Activated CD8-positive, alpha-beta memory T cell treated with anti-CD3 and anti-CD28 coated beads for 4 hours (primary cell): ENCODE measurements at places on chromosomes 1 and 21.

- no peak for DNase-seq
These were observed 8.3 kb upstream of the RUNX1 start for GRCh38 chr21:35057428-35057827.

- DNase-seq = no peak
These were observed 27.3 kb downstream of the GPR157 start for GRCh38 chr1:9101510-9102146.

- no peak for DNase-seq
These were observed 40.3 kb downstream of the MORN1 start for GRCh38 chr1:2350911-2351655.

- DNase-seq = no peak
These were observed 68.3 kb upstream of the KCND3 start for GRCh38 chr1:112057736-112058135.

DNA sequence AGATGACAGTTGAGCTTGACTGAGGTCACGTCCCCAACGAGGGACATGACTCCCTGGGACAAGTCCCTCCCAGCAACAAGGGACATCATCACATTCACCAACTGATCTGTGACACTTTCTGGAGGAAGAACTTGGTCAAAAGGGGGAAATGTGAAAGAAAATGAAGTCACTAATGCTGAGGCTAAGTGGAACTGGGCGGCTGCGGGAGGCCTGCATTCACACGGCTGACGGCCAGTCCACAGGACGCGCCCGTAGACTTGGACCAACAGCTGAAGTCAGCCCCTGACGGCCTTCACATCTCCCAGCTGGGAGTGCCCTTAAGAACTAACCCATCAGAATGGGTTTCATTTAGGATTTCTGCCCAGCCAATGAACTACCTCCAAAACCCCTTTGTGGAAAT, 26.6 kb downstream of the POFUT2 start:
- no peak for DNase-seq

GRCh38 chr1:191969290-191969689, 189.0 kb upstream of the RGS18 start:
- DNase-seq = no peak

DNA sequence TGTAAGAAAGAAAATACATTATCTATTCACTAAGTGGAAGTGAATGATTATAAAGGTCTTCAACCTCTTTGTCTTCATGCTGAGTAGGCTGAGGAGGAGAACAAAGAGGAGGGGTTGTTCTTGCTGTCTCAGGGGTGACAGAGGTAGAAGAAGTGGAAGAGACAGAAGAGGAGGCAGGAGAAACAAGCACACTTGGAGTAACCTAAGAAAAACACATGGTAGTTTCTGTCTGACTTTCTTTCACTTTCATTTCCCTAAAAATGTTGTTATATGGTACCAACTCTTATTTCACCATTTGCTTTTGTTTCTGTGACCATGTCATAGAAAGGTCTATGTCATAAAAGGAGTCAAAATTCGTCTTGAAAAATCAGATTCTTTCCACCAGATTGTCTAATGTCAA, 696.6 kb upstream of the BRINP3 start:
- no peak for DNase-seq

- no peak for DNase-seq
These were observed 149.3 kb downstream of the BRINP3 start for GRCh38 chr1:190328361-190328760.

DNA sequence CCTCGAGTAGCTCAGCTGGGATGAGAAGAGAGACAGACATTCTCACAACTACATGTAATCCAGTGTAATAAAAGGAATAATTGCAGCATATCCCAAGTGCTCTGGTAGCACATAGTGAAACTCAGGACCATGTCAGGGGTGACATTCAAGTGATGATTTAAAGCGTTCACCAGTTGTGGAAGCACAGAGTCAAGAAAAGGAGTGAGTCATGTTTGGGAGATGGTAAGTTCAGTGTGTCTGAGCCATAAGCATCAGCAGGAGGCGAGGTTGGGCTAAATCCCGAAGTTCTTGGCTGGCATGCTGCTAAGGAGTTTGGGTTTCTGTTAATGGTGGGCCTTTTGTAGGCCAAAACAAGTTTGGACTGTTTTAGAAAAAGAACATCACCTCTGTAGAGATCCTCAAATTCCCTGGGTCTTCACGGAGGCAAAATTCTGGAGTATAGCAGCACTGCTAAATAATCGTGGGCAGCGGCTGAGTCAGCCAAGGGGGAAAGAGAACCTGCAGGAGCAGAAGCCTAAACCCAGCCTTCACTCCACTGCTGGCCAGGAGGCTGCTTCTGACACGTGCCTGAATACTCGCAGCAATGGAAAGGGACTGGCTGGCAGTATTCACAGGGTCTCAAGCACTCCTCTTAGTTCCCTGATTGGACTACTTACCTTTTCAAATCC, 7.2 kb upstream of the NHLH1 start:
- DNase-seq = no peak

DNA sequence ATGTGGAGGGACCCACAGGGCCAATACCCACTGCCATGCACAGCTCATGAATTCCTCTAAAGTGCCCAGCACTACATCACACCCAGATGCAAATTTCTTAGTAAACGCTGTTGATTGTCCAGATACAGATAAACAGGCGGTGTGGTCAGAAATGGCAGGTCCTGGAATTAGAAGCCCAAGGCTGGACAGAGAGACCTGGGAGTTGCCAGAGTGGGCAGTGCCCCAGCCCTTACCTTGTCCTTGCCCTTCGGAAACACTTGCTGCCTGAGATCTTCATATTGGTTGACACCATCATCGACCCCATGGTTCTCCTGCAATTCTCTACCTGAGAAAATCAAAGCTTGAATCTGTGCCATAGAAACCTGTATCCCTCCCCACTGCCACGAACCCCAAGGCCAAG, 149.3 kb upstream of the ETV3 start:
- DNase-seq = no peak

DNA sequence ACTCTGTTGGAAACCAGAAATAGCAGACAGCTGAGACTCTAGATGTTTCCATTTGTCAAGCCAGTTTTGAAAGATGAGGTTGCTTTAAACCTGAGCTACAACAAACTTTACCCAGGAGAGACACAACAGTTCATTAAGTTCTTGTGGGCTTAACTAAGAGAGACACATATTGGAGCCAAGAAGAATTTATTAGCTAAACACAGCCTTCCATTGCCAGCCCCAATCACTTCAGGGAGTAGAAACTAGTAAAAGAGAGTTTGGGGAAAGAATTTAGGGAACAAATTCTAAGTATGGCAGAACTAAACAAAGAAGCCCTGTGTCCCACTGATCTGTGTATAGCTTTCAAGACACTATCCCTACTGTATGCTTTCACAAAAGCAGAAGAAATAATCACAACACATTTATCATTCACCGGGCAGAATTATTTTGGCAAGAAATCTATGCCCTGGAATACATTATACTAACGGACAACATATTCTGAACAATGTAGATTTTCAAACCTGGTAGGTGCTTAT, 87.3 kb upstream of the KAZN start:
- DNase-seq = no peak

- no peak for DNase-seq
These were observed 31.4 kb downstream of the POFUT2 start for GRCh38 chr21:45256021-45256911.

- DNase-seq = no peak
These were observed 1.7 kb downstream of the S100A2 start for GRCh38 chr1:153563991-153564390.

DNA sequence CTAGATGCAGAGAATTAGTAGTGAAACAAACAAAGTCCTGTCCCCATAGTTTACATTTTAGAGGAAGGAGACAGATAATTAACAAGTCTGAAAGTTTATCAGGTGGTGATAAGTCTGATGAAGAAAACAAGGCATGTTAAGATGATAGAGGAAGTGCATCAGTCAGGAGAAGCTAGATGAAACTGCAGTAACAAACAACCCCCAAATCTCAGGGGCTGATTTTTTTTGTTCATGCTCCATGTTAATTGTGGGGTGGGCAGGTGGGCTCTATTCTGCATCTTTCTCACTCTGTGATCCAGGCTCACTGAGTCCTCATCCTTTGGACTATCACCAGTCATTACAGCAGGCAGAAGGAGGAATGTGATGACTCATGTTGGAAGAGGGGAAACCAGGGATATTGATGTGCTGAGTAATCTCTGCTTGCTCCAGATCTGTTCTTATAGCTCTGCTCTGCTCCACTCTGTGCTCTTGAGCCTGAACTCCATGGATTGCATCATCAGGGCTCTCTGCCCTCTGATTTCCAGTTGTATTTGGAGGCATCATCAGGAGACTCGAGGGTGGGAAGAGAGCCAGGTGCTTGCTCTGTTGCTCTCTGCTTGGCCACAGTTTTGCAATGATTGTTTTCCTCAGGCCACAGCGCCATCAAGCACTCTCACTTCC, 166.9 kb downstream of the IER5 start:
- no peak for DNase-seq

- no peak for DNase-seq
These were observed 8.8 kb upstream of the CTBS start for GRCh38 chr1:84582802-84583587.

DNA sequence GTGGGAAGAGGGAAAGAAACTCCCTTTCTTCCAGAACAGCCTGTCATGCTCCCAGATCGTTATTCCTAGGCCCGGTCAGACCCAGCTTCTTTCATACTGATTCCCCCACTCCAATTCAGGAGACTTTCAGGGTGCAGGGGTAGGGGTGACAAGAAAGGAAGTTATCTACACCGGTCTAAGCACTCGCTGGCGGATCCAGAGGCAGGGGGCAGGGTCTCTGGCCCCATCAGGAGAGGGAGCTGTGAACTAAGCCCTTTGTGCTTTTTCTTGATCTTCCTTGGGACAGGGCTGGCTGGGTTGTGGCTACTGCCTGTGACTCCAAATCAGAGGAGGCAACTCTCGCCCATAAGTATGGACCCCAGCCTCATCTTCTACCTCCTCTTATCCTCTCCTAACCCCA, 44.3 kb downstream of the NEK2 start:
- DNase-seq = no peak

DNA sequence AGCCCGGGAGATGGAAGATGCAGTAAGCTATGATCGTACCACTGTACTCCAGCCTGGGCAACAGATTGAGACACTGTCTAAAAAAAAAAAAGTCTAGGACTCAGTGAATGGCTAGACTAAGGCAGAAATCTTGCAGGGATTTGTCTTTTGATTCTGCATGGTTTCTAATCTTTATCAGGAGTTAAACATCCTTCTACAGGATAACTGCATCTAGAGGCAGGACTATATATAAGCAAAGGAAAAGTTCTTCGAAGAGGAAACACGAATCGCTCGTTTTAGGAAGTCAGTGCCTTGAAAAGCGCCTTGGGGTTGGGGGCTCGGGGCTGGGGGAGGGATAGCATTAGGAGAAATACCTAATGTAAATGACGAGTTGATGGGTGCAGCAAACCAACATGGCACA, 602 bp upstream of the UFC1 start:
- no peak for DNase-seq

DNA sequence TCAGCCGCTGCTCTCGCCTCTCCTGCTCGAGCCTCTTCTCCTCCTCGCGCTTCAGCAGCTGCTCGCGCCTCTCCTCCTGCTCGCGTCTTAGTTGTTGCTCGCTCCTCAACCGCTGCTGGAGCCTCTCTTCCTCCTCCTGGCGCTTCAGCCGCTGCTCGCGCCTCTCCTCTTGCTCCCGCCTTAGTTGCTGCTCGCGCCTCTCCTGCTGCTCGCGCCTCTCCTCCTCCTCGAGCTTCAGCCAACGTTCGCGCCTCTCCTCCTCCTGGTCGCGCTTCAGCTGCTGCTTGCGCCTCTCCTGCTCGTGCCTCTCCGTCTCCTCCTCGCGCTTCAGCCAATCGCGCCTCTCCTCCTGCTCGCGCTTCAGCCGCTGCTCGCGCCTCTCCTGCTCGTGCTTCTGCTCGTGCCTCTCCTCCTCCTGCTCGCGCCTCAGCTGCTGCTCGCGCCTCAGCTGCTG, 3.7 kb downstream of the TCHH start:
- DNase-seq = no peak

- no peak for DNase-seq
These were observed 58.3 kb upstream of the PLA2G4A start for GRCh38 chr1:186770421-186770820.

- no peak for DNase-seq
These were observed 104.6 kb upstream of the SPATA6 start for GRCh38 chr1:48576565-48576964.

GRCh38 chr1:157963713-157964112, 29.7 kb upstream of the KIRREL1 start:
- DNase-seq = peak; percentile 4

GRCh38 chr1:155080312-155081228, 1.9 kb downstream of the EFNA3 start:
- no peak for DNase-seq

DNA sequence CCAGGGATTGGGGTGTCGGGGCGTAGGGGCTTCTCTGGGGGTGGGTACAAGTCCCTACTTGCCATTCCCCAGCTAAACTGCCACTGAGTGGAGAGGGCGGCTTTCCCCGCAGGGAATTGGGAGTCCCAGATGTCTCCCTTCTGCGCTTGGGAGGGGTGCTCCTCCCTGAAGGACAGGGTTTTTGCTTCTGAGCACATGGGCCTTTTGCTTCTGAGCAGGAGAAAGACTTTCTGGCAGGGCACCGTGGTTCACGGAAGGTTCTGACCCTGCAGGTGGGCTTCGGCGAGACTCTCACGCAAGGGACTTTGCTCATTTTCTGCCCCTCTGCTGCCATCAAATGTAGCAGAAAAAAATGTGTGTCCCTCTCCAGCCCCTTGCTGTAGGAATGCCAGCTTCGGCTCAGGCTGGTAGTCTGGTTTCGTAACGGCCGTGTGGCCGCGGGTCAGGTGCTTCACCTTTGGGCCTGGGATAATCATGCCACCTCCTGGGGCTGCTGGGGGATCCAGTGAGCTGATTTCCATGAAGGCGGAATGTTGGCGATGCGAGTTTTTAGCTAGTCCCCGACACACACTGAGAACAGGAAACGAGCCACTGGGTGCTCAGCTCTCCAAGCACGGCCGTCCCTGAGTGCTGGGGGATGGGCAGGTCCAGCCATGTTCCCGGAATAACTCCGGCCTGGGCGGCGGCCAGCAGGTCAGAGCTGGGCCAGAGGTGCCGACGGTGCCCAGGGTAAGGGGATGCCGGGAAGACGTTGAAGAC, 364.0 kb downstream of the CAMTA1 start:
- DNase-seq = no peak

DNA sequence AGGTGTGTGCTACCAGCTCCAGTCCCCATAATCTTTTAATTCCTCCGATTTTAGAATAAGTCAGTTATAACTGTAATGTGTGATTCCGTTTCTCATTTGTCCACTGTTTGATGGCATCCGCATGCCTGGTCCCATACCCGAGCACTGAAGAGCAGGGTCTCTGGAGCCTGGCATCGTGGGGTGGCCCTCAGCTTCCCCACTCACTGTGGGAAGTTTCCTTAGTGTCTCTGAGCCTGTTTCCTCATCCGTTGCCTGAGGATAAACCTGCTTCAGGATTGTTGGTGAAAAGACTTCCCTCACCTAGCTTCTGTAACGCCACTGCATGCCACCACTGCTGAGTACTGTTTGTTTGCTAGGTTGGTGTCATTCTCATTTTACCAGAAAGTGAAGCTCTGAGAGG, 19.5 kb downstream of the PARK7 start:
- DNase-seq = no peak
